Effector memory CD8-positive, alpha-beta T cell (primary cell): ENCODE measurements at places on chromosomes 2 and 18.

- no peak for DNase-seq
Observed at GRCh38 chr2:101758001-101758400, 60.5 kb downstream of the MAP4K4 start.

DNA sequence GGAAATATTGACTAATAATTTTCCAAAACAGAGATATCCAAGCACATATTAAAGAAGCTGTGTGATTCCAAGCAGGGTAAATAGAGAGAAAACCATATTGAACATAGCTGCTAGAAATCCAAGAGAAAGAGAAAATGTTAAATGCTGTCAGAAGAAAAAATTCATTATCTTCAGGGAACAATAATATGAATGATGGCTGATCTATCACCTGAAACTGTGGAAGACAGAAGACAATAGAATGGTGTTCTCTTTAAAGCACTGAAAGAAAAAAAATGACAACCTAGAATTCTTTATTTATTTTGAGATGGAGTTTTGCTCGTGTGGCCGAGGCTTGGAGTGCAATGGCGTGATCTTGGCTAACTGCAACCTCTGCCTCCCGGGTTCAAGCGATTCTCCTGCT, 17.3 kb downstream of the PPP1CB start:
- no peak for DNase-seq

DNA sequence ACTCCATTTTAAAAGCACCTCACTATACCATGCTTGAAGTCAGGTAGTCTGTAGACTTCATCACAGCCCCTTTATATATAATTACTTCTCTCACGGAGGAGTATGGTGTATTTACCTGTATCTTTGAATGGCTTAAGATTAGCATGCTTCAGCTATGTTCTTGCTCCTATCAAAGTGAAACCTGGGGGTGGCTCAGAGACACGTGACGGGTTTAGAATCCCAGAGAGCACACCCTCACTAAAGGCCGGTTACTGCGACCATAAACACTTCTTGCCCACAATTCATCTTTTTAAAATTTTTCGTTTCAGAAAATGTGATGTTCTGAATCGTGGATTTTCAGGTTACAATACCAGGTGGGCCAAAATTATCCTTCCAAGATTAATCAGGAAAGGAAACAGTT, 3.6 kb downstream of the IAH1 start:
- no peak for DNase-seq

- DNase-seq: no peak
Observed at GRCh38 chr18:76943542-76944339, 121.4 kb downstream of the ZNF236 start.

- no peak for DNase-seq
Observed at GRCh38 chr2:240249423-240250149, 109.1 kb upstream of the OTOS start.

DNA sequence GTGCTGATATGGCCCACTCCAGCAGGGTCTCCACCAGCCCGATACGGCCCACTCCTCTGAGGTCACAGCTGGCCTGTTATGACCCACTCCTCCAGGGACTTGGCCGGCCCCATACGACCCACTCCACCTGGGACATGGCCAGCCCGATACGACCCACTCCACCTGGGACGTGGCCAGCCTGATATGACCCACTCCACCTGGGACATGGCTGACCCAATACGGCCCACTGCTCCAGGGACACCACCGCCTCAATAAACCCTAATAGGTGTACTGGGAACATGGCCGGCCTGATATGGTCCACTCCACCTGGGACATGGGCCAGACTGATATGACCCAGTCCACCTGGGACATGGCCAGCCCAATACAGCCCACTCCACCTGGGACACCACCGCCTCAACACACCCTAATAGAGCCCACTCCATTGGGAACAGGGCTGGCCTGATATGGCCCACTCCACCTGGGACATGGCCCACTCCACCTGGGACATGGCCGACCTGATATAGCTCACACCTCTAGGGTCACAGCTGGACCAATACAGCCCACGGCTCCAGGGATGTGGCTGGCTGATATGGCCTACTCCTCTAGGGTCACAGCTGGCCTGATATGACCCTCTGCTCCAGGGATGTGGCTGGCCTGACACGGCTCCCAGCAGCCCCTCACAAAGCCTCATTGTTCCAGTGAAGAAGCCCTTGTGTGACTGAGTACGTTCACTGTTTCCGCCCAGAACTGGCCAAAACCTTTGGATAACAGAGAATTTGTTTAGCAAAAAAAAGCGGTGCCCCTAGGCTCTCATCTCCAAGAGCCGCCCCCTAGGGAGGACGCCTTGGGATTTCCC, 245.6 kb downstream of the HDAC4 start:
- DNase-seq: no peak

DNA sequence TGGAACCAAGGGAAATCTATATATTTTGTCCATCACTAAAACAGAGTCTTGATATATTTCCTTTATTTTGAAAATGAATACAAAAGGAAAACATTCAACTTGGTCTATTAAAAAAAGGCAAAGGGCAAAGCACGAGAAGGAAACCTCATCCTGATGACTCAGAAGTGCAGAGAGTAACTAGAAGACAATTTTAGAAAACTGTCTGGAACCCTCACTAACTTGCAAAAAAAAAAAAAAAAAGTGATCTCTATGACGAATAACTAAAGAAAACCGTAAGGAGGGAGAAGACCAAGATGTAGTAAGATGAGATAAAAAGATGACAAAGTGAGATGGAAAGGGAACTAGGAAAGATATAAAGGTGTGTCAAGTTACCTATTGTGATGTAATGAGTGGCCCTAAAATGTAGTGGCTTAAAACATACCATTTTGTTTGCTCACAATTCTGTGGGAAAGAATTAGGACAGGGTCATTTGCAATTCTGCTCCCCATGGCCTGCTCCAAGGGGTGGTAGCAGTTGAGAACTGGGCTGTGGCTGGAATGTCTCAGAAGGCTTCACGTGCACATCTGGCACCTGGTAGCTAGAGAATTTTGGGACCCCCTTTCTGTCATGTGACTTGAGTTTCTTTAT, 303.0 kb downstream of the DYSF start:
- no peak for DNase-seq

DNA sequence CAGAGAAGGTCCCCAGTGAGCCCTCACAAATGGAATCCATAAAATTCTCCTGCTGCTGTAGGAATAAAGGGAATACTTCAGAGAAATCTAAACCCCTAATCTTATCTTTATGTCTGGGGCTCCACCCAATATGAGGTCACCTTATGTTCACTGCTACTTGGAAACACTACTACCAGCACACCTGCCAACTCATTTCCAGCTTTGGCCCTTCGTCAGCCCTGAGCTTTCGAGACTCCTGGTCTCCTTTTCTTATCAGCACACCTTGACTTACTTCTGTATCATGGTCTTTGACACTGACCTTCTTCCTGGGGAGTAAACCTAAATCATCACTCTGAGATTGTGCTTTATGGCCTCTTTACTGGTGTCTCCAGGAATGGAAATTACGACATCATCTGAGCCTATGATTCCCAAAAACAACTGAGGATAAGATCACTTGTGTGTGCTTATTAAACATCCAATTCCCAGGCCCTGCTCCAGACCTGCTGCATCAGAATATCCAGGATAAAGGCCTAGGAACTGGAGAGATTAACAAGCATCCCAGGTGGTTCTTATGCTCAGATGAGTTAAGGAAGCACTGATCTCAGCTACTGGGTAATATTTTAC, 22.2 kb upstream of the ASNSD1 start:
- no peak for DNase-seq

DNA sequence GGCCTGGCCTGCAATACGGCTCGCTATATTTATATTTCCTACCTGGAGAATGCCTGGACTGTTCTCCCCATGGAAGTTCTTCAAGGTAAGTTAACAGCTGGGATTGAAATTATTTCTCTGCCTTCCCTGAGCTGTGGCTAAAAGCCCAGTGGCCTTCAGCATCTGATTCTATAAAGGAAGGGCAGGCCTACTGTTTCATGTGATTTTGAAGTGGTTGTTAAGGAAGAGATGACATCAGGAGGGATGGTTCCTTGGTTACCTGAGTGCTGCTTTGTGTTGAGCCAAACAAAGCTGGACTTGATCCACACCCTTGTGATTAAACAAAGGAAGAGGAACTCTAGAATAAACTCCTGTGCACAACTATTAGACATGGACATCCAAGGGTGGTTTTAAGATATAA, 61.6 kb downstream of the MFSD6 start:
- no peak for DNase-seq

DNA sequence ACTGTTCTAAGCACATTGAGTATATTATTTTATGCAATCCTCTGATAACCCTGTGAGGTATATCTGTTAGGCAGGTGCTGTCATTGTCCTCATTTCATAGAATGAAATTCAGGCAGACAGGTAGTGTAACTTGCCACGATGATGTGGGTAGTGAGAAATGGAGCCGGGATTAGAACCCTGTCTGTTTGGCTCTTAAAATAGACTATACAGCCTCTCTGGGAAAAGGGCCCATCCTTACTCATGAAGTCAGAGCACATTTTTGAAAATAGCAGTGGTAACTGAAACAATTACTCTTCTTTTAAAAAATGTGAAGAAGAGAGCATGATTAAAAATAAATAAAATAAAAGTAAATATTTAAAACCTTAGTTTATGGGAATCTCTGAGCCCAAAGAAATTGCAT, 23.0 kb downstream of the FAM171B start:
- no peak for DNase-seq

DNA sequence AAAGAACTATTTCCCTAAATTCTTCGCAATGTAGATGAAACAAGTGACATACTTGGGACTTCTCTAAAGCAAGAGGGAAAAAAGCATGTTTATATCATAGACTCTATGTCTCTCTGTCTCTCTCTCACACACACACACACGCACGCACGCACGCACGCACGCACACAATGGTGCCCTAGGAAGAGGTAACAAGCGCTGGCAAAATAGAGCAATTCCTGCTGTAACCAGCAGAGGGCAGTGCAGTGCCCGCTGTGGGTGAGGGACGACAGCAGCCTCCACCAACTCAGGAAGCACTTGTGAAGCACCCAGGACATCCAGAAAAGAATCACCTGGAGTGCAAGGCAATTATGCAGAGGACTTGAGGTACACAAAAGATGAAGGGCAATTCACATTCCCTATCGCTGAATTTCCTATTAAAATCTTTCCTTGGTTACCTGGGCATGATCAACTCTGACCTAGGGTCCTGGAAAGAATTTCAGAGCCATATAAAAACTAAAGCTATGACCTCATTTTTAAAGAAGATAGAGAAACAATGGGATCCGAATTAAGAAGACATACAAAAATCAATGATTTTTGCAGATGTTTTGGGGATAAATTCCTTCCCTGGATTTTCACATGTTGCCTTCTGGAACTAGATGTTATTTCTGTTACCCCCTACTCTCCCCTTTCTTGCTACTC, 166.4 kb downstream of the PDE11A start:
- peak; percentile 52 for DNase-seq

- no peak for DNase-seq
Observed at GRCh38 chr18:45522371-45522770, 92.9 kb upstream of the SLC14A2 start.

GRCh38 chr2:205738117-205738968, 56.0 kb downstream of the NRP2 start:
- no peak for DNase-seq

GRCh38 chr2:2270808-2271415, 60.2 kb downstream of the MYT1L start:
- no peak for DNase-seq

GRCh38 chr2:112749755-112750559, 14.5 kb downstream of the CKAP2L start:
- DNase-seq: peak; percentile 84

- no peak for DNase-seq
Observed at GRCh38 chr18:6543330-6543908, 128.7 kb upstream of the L3MBTL4 start.

- DNase-seq: no peak
Observed at GRCh38 chr2:101512993-101513392, 38.1 kb upstream of the RFX8 start.

DNA sequence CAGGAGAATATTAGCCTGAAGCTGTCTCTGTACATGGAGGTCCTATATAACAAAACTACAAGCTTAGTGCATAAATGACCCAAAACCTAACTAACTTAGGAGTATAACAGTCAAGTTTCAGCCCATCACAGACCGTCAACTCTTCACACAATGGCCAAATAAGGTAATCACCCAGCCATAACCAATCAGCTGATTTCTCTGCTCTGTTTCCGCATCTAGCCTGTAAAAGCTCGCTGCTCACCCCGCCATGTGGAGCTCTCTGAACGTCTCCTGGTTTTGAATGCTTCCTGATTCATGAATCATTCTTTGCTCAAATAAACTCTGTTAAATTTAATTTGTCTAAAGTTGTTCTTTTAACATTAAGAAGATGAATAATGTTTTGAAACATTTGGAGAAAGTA, 593.6 kb downstream of the TMX3 start:
- no peak for DNase-seq

DNA sequence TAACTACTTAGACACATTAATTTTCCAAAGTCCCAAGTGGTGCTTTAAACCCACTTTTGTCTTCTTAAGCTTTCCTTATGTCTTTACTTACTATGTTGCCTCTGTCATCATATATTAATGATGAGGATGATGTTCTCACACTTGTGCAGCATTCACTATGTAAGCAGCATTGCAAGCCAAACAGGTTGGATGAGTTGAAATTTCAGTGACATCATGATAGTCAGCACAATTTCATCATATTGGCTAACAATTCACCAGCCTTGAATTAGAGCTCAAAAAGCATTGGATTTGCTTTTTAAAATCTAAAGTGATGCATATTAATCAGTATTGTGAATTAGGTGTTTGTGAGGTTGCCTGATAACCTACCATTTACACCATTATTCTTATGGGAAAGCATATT, 7.7 kb downstream of the APLF start:
- no peak for DNase-seq

- DNase-seq: no peak
Observed at GRCh38 chr2:45806563-45807358, 155.3 kb downstream of the PRKCE start.

- no peak for DNase-seq
Observed at GRCh38 chr18:6109743-6110142, 214.4 kb upstream of the TMEM200C start.

DNA sequence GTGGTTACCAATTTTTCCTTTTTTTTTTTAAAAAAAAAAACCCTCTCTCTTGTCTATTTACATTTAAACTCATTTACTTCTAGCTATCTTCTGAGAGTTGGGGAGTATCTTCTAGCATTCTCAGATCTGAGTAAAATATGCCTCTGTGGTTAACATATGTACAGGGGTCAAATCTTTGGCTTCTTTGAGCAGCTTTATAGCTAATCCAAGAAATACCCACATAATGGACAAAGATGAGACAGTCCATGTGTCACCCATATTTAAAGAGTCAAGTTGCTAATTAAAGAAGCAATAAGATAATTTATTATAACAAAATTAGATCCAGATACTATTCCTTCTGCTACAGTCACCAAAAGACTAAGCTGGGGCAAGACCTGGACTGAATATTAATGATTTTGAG, 139.0 kb upstream of the HNRNPA3 start:
- DNase-seq: no peak
